Activated CD8-positive, alpha-beta memory T cell treated with anti-CD3 and anti-CD28 coated beads, Interleukin-2, amount 10 ng/mL, durations not matched to agents 7 days and 5 days (primary cell): ENCODE measurements at places on chromosomes 6 and 20. TPM values are rescaled to one million over a fixed set of nuclear protein-coding genes. Genes with fewer than 3 reads are reported as not detected.

- no peak for DNase-seq
Observed at GRCh38 chr6:52331793-52332457, 30.0 kb upstream of the PAQR8 start.

- DNase-seq: no peak
Observed at GRCh38 chr20:37890108-37890507, 12.8 kb upstream of the VSTM2L start.

The RSPH3 gene
- 2.1 TPM for total RNA-seq

GRCh38 chr6:170243386-170243785, 47.5 kb downstream of the DLL1 start:
- DNase-seq: no peak

The STX16 gene
- 165 TPM for total RNA-seq

The SLC4A11 gene
- total RNA-seq: 5.4 TPM

GRCh38 chr6:136087986-136088385, 162.1 kb downstream of the MTFR2 start:
- DNase-seq: no peak

The DLK2 gene
- not detected for total RNA-seq

- DNase-seq: no peak
Observed at GRCh38 chr20:24633026-24633425, 163.6 kb downstream of the SYNDIG1 start.

DNA sequence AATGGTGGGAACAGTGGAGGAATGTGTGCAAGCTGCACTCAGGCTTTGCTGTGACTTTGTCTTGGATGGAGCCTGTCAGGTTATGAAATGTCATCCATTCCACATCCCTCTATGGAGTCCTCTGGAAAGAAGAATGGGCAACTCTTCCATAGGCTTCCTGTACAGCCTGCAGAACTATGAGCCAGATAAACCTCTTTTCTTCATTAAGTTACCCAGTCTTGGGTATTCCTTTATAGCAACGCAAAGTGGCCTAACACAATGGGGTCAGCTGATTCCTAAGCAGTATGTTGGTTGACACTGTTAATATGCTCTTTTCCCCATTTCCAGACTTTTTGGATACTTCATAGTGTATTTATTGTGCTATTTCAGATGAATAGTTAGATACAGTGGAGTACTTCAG, 75.8 kb upstream of the IYD start:
- no peak for DNase-seq

DNA sequence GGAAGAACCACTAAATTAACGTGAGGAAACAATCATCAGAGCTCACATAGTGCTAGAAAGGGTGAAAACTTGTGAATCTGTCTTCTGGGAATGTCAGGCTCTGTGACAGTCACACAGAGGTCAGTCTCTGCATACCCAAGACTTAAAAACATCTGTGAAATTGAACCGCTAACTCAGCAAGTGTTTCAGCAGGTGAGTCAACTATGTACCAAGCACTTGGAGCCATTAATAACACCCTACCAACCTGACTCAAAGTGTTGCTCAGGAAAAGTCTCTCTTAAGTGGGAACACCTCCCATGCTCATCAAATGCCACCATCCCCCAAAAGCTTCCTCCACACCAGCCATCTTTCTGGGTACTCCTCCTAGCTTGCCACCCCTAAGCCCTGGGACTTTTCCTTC, 92.3 kb upstream of the CARMIL1 start:
- no peak for DNase-seq

- DNase-seq: no peak
Observed at GRCh38 chr6:30887901-30888815, 3.8 kb downstream of the DDR1 start.

- DNase-seq: no peak
Observed at GRCh38 chr6:79296211-79296610, 61.7 kb upstream of the HMGN3 start.

DNA sequence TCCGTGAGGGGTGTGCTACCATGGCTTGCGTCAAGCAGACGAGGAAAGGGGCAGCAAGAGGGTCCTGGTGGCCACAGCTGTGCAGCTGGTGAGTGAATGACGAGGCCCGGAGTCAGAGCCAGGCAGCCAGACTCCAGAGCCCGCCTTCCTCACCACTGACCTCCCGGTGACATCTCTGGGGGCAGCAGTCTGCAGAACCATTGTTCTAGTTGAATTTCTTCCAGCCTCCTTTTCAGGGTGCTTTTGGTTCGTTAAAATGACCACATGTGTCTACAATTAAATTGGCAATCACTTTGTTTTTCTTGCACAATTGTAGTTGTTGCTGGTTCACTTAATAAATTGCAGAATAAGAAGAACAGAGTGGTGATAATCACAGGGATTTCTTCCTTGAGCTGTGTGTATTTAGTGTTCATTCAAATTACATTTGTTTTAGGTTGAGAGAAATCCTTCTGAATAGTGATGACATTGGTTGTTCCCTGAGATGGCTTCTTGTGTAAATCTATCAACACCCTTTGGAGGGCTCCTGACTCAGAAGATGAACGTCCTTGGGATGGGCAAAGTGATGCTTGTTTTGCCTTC, 96.4 kb downstream of the TULP4 start:
- no peak for DNase-seq
